NCI-H2029 treated with DMSO at 0.1 percent for 48 hours (cell line): ENCODE measurements at places on chromosomes 2 and 18.

DNA sequence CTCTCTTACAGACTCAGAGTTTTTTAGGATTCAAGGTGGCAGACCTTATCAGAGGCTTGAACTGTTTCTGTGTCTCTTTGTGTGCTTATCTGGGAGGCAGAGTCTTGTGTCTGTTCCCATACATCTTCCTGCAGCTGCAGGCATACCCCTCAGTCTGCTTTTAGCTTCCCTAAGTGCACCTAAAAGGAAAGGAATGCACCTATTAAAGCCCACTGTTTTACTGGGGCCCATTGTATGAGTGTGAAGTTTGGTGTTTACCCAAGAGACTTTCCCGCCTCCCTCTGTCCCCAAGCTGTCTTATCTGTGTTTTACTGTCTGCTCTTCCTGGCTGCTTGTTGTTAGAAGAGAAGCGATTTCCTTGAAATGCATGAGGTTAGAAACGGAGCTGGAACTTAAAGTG lies 1757.3 kb upstream of the PIK3C3 start:
- DNase-seq = no peak

GRCh38 chr2:230234122-230234722 lies 8.7 kb downstream of the SP140 start:
- DNase-seq = no peak

- DNase-seq = no peak
These were observed 62.1 kb downstream of the GBX2 start for GRCh38 chr2:236105955-236106607.

GRCh38 chr2:217438136-217438535 lies 564.7 kb downstream of the TNS1 start:
- DNase-seq = no peak

- DNase-seq = no peak
These were observed 569.0 kb upstream of the SYT4 start for GRCh38 chr18:43846299-43846698.

GRCh38 chr2:147133286-147133908 lies 711.4 kb upstream of the ACVR2A start:
- peak; percentile 85 for DNase-seq

- no peak for DNase-seq
These were observed at the start of gene MPP4 for GRCh38 chr2:201698588-201699226. MPP4 (minus strand) TSS chr2:201698644; CDS start chr2:201693954, 4,690 bp downstream.

DNA sequence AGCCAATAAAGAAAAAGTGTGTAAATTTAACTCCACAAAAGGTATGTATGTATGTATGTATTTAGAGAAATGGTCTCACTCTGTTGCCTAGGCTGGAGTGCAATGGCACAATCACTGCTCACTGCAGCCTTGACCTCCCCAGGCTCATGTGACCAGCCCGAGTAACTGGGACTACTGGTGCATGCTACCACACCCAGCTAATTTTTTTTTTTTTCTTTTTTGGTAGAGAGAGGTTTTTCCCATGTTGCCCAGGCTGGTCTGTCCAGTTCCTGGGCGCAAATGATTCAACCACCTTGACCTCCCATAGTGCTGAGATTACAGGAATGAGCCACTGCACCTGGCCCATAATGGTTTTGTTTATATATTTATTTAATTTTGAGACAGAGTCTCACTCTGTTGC lies 67.1 kb downstream of the CERKL start:
- no peak for DNase-seq

- peak; percentile 39 for DNase-seq
These were observed 5.5 kb downstream of the SALL3 start for GRCh38 chr18:78984941-78985784.

GRCh38 chr2:205369813-205370212 lies 312.5 kb upstream of the NRP2 start:
- no peak for DNase-seq

GRCh38 chr2:214574084-214574781 lies 163.4 kb downstream of the VWC2L start:
- peak; percentile 40 for DNase-seq
